Smooth muscle cell of the brain vasculature (primary cell): ENCODE measurements at places on chromosomes 5 and 9.

GRCh38 chr5:127619908-127620479 is 28.9 kb upstream of the CTXN3 start:
- DNase-seq: no peak

DNA sequence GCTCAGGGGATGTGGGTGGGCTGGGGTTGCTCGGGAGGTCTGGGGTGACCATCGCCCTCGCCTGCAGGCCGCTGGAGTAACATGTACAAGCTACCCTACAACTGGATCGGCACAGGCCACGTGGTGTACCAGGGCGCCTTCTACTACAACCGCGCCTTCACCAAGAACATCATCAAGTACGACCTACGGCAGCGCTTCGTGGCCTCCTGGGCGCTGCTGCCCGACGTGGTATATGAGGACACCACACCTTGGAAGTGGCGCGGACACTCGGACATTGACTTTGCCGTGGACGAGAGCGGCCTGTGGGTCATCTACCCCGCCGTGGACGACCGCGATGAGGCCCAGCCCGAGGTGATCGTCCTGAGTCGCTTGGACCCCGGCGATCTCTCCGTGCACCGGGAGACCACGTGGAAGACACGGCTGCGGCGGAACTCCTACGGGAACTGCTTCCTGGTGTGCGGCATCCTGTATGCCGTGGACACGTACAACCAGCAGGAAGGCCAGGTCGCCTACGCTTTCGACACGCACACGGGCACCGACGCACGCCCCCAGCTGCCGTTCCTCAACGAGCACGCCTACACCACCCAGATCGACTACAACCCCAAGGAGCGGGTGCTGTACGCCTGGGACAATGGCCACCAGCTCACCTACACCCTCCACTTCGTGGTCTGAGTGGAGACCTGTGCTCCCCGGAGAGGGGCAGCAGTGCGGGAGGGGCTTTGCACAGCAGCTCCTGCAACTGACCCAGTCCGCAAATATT is 33.0 kb downstream of the OLFML2A start:
- no peak for DNase-seq

DNA sequence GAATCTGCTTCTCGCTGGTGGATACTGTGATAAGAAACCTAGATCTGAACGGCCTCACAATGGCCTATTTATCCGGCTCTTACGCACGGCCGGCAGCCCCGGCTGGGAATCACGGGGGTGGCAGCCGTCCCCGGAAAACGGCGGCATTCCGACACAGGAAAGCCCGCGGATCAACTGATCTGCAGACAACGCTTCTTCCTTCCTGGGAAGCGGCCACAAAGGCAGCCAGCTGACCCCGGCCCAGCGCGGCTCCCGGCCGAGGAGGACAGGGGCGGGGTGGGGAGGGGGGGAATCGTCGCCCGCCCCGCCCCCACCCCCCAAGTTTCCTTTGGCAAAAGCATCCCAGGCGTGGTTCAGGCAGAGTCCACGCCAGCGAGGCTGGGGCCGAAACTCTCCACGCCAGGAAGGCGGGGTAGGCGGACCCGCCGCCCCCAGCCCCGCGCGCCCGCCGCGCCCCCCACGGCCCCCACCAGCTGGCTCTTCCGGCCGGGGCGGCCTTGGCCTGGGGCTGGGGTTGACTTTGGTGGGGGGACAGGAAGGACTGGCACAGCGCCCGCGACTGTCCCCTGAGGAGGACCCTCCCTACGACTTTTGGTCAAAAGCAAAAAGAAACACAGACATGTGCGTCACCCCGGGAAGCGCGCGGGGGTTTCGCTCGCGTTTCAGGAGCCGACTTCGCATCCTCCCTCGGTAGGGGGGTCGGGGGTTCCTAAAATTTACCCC is 247.7 kb upstream of the ANKRD55 start:
- DNase-seq: peak; percentile 26

DNA sequence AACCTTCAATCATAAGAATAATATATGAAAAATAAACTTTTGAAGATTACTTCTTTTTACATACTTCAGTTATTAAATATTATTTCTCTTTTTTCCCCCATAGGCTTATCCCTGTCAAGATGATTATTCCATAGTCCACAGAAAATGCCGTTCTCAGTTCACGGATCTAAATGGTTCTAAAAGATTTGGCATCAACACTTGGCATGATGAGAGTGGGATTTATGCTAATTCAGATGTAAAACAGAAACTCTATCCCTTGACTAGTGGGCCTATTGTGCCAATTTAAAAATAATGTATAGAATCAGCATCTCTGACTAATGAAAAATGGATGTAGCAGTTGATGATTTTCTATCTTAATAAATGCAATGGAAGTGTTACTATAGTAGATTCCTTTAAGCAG is 85.2 kb downstream of the CFAP95 start:
- DNase-seq: no peak

GRCh38 chr5:109105631-109106267 is 304.0 kb downstream of the PJA2 start:
- DNase-seq: peak; percentile 58

- no peak for DNase-seq
These were observed 25.7 kb downstream of the IPPK start for GRCh38 chr9:92644278-92644677.

- no peak for DNase-seq
These were observed 490.9 kb downstream of the GADD45G start for GRCh38 chr9:90095682-90096081.

DNA sequence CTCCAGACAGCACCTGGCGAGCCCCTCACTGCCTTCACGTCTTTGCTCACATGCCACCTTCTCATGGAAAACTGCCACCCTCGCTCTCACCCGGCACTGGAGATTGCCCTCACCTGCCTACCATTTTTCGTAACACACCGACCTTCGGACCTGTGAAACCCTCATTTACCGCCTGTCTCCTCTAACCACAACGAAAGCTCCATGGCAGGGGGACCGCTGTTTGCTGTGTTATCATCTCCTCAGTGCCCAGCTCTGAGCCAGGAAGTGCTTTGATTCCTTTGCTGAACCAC is 109.2 kb upstream of the PHYKPL start:
- no peak for DNase-seq

- no peak for DNase-seq
These were observed 187.7 kb downstream of the ENC1 start for GRCh38 chr5:74452856-74453255.

- no peak for DNase-seq
These were observed 258.4 kb downstream of the FER start for GRCh38 chr5:109006129-109006528.

- no peak for DNase-seq
These were observed 555.5 kb downstream of the MAT2B start for GRCh38 chr5:164060786-164061355.

DNA sequence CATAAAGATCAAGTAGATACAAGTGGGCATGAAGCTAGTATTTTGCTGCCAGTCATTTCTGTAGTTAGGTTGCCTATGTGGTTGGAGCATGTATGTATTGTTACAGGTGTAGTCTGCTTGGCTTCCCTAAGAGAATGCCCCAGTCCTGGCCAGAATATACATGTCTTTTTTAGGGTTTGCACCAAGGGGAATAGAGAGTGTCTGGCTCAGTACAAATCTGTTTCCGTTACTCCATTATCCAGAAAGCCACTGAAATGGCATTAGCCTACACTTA is 23.2 kb downstream of the TGFBR1 start:
- no peak for DNase-seq

DNA sequence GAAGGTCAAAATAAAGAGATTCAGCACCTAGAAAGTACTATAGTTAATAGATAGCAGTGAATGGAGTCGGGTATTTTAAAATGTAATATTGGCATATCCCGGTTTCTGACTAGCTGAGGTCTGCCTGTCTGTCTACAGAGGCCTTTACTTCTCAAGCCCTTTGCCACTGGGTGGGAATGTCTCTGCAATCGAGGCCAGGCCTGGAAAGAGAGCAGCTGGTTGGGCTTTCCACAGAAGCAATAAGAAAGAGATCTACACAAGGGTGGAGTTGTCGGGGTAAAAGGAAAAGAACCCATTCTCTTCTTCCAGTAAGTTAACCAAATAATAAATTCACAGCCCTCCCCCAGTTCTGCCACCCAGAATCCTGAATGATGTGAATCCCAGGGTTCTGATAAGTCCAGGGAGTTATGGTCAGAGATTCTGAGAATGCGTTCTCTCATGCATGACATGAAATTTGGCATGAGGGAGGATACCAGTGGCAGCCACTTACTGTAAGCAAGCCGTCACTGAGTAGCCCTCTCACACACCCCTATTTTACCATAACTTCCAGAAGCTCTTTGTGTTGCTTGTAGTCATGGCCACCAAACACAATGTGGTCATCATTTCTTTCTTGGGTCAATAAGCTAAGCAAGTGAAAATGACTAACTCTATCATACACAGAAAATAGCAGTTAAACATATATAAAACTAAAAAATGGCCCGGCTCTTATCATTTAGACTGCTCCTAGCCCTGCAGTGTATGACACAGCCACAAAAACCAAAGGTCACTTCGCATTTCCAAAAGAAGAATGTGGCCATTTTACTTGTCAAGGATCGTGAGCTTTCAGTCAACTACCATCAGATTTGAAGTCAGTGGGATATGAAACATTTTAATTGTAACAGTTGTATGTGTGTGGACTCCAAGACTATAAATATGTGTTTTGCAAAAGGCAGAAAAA is 185.0 kb downstream of the GLIS3 start:
- no peak for DNase-seq
